ENCODE measurements at places on chromosomes 11 and 22.

- DNase-seq = no peak
These were observed 78.1 kb downstream of the NFAM1 start for GRCh38 chr22:42353883-42354727.

DNA sequence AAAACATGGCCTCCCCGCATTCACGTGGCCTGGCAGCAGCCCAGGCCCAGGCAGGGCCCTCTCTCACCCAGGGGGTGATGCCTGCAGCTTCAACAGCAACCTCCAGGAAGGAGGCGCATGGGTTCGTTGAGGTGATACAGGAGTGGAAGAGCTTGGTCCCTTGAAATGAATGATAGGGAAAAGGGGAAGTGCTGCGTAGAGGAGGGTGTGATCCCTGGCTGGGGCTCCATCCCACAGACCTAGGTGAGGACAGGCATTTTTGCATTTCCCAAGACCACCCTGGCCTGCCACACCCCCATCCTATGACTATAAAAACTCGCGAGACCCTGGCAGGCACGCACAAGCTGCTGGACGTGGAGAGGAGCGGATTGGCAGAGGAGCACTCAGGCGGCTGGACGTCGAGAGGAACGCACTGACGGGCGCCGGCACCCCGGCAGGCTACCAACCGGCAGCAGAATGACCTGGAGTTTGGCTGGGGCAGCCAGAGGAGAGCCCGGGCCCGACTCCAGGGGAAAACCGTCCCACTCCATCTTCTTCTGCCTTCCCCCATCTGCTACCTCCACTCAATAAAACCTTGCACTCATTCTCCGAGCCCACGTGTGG is 32.6 kb downstream of the RTN4R start:
- no peak for DNase-seq

DNA sequence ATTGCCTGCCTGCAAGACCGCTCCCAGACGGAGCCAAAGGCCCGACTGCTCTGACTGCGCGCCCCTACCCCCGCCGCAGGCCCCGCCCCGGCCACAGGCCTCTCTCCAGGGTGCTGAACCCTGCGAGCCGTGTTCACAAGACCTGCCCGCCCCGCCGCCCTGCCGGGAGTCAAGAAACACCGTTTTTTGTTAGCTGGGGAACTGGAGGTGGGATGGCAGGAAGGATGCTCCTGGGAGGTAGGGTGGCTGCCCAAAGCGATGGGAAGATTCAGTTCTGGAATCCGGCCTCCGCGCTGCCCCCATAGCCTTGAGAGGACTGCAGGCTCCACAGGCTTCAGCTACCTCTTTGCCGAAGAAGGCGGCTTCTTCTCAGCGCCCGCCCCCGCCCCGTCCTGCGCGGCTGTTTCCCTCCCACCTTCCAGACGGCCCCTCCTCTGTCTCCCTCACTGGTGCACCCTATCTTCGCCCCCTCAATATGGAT is 2.7 kb upstream of the PDE2A start:
- peak; percentile 68 for DNase-seq

- DNase-seq = no peak
These were observed 400.7 kb downstream of the TMEM135 start for GRCh38 chr11:87438416-87438815.

GRCh38 chr11:96328395-96329010 is 14.5 kb downstream of the MAML2 start:
- DNase-seq = no peak

DNA sequence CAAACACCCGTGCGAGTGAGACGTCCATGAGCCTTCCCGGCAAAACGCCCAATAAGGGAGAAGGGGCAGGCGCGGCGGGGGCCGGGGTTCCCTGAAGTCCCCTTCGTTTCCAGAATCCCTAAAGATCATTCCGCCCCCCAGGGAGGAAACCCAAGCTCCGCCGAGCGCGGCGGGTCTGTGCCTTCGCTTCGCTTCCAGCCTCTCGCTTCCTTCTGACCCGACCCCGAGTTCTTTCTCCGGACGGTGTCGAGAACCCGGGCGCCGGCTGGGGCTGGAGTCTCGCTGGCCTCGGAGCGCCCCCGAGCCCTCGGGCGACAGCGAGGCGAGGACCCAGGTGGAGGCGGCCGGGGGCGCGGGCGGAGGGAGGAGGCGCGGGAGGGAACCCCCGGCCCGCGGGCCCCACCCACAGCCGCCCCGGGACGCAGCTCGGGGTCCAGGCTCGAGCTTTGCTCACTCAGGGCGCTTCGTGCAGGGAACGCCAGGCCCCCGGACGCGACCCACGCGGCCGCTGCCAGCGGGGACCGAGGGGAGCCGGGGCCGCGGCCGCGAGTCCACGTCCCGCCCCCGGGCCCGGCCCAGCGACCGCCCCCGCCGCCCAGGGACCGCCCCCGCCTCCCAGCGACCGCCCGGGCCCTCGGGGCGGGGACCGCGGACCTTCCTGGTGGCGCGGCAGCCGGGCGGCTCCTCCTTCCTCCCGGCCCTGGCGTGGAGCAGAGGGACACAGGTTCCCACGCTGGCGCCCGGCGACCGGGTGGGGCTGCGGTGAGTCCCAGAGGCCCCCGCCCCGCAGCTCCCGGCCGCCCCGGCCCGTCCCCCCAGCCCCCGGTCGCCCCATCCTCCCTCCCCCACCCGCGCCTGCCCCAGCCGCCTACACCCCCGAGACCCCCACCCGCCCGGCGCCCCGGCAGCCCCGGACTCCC is at the start of gene PGGHG:
TSS of gene PGGHG (plus strand) at position 649 of the 920 bp plus-strand sequence. CDS start 691 bp downstream, outside the sequence.
- no peak for DNase-seq

GRCh38 chr11:110805756-110806155 is 93.5 kb upstream of the ARHGAP20 start:
- no peak for DNase-seq

- no peak for DNase-seq
These were observed 7.2 kb upstream of the IL18BP start for GRCh38 chr11:71991494-71991893.

DNA sequence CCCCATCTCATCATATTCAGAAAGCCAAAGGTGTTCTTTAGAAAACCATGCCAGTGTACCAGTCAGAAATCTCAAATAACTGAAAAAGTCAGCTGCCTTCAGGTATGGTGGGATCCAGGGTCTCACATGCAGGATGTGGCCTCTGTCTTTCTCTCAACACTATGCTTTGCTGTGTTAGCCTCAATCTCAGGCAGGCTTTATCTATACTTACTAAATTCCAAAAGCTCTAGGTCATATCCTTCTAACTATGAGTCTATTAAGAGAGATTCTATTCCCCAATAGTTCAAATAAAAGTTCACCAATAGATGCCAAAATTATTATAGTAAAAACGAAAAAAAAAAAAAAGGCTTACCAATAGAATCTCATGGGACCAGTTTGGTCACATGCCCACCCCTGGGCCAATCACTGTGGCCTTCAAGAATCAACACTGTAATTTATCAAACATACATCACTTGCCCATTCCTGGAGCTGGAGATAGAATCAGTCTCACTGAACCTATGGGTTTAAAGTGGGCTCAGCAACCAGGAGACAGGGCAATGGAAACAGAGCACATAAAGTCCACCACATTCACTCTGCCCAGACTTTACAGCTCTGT is 38.0 kb upstream of the APLNR start:
- no peak for DNase-seq

GRCh38 chr11:124762624-124763155 is 600 bp upstream of the ESAM start:
- no peak for DNase-seq

Measured in T-cell (primary cell).